NCI-H2029 (cell line): ENCODE measurements at places on chromosomes 2 and 18.
A peak's percentile ranks its signal among the peaks of the same experiment; 100 is the strongest.

DNA sequence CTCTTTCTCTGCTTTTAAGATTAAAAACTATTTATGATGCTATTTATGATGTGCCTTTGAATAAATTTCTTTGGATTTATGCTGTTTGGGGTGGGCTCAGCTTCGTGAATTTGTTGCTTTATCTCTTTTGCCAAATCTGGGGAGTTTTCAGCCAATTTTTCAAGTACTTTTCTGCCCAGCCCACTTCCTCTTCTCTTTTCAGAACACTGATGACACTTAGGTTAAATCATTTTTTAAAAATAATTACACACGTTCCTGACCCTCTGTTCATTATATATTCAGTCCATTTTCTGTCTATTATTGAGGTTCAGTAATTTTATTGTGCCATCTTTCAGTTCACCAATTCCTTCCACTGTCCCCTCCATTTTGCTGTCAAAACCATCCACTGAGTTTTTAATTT, 14.8 kb upstream of the BCL2L11 start:
- no peak for DNase-seq

GRCh38 chr2:207164006-207164831, 1.5 kb downstream of the KLF7 start:
- peak; percentile 48 for DNase-seq

DNA sequence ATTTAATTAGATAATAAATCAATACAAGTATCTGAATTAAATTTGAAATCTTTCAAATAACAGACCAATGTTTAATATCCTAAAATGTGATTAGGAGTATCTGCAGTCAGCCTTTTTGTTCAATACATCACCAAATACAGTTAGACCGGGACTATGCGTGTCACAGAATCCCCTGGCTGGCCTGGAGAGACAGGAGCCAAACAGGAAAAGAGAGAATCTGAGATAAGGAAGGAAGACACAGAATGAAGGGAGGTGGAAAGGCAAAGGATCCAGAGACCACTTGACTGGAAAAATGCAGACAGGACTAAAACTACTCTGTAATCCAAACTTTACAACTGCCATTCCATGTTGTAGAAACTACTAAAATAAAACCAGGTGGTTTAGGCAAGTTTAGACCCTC, 66.3 kb downstream of the SIGLEC15 start:
- no peak for DNase-seq

GRCh38 chr2:164852086-164852485, 10.5 kb upstream of the COBLL1 start:
- no peak for DNase-seq

DNA sequence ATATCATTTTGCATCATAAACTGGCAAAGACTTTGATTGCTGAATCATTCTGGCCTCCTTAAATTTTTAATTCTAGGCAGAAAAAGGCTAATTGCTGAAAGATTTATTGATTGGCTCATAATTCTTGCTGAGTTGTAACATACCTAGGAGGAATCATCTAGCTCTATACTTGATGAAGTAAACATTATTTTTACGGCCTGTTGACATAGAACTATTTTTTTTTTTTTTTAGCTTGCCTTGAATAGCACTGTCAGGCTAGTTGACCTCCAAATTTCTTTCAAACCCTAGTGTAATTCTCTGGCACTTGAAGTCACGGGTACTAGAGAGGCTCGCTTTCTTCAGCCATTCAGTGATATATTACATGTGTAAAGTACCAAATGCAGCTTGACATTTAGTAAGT, 2.8 kb downstream of the SERPINB12 start:
- DNase-seq: no peak

- no peak for DNase-seq
These were observed 7.0 kb upstream of the SP3 start for GRCh38 chr2:173972165-173972564.

DNA sequence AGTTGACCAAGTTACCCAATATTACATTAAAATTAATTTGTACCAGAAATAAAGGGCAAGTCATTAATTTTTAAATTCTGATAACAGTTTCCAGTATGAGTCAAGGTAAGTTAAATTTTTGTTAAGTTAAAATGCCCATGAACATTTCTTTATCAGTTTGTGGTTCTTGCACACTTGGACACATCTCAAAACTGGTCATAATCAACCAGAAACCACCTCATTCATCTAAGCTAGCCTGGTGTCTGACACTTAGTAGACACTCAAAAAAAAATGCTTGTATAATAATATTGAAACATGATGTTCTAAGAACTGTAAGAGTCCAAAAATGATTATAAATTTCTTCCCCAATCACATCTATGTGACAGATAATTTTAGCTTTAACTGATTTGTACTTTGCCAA, 62.4 kb downstream of the SATB2 start:
- no peak for DNase-seq

DNA sequence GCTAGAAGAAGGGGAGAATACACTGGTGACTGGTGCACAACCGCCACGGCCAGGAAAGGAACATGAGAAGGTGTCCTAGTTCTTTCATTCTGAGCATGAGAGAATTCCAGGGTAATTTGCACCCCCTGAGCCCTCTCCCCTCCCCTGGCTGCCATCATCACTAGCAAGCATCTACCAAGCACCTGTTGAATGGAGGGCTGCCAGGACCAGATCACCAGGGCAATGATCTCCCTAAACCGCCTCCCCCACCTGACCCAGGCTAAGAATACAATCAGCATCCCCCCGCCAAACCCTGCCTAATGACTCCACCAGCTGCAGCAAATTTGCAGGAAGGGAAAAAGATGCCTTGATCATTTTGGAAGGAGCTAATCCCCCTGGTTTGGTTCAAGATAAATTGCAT, 100.2 kb downstream of the STPG4 start:
- DNase-seq: no peak

DNA sequence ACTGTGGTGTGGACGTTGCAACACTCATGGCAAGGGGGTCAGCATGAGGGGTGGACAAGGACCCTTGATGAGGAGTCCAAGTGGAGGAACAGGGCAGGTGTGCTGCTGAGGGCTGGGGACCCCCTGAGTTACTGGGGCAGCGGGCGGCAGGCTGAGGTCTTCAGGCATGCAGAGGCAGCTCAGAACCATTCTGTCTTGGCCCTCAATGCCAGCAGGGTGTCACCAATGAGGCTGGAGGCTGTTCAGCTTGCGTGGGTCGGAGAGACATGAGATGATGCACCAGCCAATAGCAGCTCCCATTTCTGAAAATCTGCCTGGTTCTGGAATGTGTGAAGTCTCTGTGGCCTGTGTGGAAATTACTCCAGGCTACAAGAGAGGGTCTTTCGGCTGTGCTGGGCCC, 105.4 kb downstream of the INHBB start:
- DNase-seq: no peak

GRCh38 chr2:232480201-232481190, 7.1 kb downstream of the ECEL1 start:
- no peak for DNase-seq

- DNase-seq: no peak
These were observed 73.6 kb downstream of the DDX1 start for GRCh38 chr2:15665067-15665942.

DNA sequence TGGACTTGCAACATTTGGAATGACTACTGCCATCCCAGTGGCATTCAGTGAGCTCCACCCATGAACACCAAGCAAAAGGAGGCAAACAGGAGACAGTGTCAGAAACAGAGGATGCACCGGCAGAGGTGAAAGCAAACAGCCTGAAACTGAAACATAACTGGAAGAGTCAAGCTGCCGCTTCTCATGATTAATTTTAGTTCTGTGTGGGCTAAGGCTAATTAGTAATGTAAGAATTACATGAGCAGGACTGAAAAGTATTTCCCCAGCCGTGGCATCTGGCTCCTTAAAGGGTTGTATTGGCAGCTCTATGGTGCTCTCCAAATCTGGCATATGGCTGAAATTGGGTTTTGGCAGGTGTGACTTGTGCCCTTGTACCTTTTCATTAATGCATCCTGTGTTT, 1108.1 kb downstream of the TSN start:
- no peak for DNase-seq

DNA sequence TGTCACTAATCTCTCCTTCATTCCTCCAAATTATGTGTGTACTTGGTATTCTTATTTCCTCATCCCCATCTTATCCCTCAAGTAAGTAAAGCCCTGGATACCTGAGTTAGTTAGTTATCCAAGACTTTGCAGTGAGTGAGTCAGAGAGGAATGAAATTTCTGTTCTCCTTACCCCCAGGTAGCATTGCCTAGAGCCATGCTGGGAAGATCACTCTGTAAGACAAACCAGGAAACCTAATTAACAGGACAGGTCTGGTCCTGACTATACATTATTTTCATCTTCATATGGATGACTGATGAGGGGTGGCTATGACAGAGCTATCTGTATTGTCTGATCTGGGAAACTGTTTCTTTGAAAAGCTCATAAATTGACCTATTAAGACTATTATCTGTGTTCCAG, 55.0 kb upstream of the ITGA6 start:
- no peak for DNase-seq

GRCh38 chr2:37453027-37453426, 108.6 kb downstream of the QPCT start:
- DNase-seq: no peak

DNA sequence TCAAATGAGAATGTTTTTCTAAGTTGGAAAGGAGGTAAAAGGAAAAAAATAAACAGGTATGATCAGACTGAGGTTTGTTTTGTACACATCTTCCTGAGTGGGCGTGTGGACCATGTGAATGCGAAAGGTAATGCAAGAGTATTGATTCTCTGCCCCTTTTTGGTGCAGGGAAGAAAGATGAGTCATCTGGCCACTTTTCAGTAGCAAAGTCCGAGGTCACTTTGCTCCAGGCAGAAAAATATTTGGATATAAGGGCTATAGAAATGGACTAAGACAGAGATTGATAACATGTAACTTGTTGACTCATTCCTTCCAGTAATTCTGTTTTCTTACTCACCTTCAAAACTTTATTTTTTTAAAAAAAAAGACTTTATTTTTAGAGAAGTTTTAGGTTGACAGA, 130.5 kb downstream of the DSEL start:
- no peak for DNase-seq

DNA sequence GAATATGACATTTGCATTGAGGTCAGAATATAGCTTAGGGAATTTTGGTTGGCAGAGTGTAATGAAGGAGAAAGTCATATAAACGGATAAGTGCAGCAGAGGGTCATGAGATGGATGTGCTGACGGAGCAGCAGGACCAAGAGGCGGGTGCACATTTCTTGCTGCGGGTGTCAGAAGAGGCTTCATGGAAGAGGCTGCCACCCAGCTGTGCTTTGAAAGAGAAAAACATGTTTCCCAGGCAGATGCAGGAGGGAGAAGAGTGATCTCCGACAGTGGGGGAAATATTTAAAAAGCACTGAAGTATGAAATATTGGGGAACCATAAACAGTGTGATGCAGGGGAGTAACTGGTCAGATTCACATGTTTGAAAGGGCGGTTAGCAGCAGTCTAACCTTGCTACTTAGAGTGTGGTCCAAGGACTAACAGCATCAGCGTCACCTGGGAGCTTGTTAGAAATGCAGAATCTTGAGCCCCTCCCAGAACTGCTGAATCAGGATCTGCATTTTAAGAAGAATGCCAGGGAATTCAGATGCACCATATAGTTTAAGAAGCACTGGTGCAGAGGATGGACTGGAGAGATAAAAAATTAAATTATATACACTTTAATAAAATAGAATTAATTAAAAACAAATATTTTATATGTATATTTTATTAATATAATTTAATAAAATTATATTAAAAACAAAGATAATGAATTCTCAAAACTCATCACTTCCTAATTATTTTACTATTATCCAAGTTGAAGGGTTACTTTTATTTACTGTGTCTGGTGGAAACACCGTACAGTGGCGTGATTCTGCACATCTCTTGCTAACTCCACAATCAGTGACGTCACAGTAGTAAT, 36.1 kb upstream of the SCYGR1 start:
- no peak for DNase-seq

DNA sequence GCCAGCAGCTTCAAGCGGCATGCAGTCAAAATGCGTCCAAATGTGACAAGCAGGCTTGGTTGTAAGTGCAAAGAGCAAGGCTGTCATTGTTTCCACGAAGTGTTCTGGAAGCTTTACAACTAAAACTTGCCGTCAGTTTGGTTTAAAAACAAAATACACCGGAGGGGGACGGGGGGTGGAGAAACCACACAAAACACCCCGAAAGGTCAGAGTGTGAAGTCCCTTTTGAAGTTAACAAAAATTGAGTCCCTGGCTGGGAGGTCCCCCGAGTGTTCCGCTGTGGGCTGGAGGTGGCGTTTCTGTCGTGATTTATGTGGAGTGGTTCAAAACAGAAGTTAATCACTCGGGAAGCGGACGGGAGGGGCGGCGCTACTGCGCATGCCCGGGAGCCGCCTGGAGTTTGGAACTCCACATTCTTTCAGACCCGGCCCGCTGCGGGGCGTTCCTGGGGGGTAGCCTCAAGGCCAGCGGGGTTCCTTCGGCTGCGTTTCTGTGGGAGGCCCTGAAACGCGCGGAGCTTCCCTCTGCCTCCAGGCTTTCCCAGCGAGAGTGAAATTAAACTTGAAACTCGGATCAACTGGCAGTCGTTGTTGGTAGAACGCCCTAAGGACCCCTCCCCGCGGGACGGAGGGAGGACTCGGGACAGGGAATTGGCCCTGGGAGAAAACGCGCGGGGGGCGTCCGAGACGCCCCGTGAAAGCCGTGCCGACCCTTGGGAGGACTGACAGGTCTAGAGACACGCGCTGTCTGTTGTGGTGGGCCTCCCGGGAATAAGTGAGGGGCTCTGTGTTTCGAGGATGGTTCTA, 1.4 kb downstream of the TGIF1 start:
- peak; percentile 34 for DNase-seq

DNA sequence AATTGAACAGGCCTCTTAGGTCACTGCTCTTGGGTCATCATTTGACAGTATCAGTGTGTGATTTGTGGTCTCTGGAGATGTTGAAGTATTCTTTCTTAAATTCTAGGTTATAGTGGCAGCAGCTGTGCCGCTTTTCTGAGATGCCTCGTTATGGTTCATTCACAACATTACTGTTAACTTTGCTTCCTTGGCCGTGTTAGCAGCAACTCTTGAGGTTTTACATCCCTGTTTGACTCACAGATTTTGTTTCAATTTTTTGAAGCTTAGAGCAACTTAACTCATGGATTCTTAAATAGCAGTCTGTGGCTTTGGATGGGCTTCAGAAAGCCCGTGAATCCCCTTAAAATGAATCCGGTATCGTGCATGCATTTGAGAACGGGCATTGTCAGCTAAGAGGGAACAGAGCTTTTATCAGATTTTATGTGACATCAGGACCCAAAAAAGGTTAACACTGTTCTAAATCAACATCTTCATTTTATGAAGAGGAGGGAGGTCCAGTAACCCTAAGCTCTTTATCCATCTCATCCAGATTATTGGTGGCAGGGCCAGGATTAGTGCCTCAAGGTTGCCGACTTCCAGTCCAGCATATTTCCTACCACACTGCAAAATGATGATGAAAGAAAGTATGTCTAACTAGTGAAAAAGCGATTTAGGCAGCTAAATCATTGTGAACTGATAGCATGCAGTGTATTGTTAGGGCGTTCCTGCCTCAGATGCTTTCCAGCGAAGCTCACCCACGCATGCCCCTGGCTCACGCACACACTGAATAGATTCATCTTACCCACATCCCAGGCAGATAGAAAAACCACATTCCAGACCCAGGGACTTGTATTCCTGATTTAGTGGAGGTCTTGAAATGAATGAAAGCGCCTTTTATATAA, 5.1 kb downstream of the TRIB2 start:
- DNase-seq: no peak
